ENCODE measurements at places on chromosomes 5 and 9. TPM values are rescaled to one million over a fixed set of nuclear protein-coding genes. Genes with fewer than 3 reads are reported as not detected.
A peak's percentile ranks its signal among the peaks of the same experiment; 100 is the strongest.

Gene CCDC183
- total RNA-seq, result 0.71 TPM

Gene CATSPER3
- 0.61 TPM for total RNA-seq

Gene PHF24
- total RNA-seq, result 0.39 TPM

Gene GDA
- 0.32 TPM for total RNA-seq

Gene GRIA1
- total RNA-seq, result 3.2 TPM

Gene PCSK5
- total RNA-seq, result 79.6 TPM

Gene C9orf153
- 0.55 TPM for total RNA-seq

Gene WDR31
- total RNA-seq, result 4.9 TPM

Gene TMC1
- 0.48 TPM for total RNA-seq

Gene TTC23L
- not detected for total RNA-seq

Gene GCNT4
- total RNA-seq, result 1.00 TPM

GRCh38 chr5:85843535-85843934 is 774.2 kb upstream of the COX7C start:
- no peak for DNase-seq

- DNase-seq, result no peak
These were observed 240.8 kb upstream of the ZNF462 start for GRCh38 chr9:106622164-106622487.

DNA sequence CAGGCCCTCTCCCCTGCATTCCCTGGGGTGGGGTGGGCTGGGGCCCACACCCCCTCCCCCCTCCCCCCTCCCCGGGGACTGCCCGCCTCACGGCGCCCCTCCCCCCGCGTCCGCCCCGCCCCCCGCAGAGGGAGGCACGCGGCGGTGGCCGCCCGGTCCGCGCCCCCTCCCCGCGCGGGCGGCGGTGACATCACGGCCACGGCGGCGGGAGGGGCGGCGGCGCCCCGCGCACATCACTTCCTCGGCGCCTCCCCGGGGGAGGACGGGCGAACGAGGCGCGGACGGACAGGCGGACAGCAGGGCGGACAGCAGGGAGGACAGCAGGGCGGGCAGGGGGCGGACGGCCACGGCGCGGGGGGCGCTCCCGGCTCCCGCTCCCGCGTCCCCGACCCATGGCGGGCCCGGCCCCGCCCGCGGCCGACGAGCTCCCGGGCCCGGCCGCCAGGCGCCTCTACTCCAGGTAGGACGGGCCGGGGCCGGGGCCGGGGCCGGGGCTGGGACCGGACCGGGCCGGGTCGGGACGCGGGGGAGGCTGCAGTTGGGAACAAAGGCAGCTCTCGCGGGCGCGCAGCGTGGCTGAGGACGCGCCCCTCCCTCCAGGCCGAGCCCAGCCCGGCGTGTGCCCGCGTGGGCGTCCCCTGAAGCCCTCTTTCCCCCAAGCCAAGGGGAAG is at the start of gene GPSM1:
TSS of gene GPSM1 (plus strand) at position 236 of the 671 bp plus-strand sequence. CDS start at position 393, 157 bp downstream.
- DNase-seq, result no peak

- no peak for DNase-seq
These were observed 11.1 kb upstream of the NRG2 start for GRCh38 chr5:140054086-140054689.

- DNase-seq, result peak; percentile 39
These were observed 78.7 kb downstream of the CRB2 start for GRCh38 chr9:123434619-123435240.

DNA sequence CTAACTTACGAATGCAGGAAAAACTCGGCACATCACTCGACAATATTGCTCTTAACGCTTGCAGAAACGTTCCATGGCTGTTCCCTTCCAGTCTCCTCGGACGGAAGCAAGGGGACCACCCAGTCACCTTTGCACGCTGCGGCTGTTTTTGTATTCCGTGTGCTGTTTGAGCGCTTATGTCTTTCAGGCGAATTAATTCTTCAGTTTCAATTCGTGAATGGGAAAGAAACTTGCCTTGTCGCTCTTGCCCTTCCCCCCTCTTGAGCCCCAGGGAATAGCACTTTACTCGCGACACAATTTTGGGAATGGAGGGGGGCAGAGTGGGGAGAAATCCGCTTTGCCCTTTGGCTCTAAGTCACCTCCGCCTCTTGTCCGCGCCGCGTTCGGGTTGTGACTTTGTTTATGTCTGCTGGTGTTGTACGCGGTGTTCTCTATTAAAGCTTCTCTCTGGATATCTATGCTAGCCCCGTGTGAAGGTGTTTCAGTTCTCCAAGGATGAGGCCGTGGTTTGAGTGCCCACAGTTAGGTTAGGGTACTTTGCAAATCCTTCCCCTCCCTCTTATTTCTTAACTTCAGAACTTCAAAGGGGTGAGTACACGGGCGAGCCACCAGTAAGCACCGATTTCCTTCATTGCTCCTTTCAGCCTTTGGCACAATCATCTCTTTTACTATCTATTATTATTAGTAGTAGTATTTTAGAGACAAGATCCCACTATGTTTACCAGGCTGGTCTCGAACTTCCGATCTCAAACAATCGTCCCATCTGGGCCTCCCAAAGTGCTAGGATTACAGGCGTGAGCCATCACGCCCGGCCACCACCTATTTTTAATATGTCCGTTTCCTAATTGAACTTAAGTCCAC is 2.7 kb downstream of the FOXB2 start:
- no peak for DNase-seq

- no peak for DNase-seq
These were observed 41.6 kb upstream of the MROH2B start for GRCh38 chr5:41112486-41113455.

DNA sequence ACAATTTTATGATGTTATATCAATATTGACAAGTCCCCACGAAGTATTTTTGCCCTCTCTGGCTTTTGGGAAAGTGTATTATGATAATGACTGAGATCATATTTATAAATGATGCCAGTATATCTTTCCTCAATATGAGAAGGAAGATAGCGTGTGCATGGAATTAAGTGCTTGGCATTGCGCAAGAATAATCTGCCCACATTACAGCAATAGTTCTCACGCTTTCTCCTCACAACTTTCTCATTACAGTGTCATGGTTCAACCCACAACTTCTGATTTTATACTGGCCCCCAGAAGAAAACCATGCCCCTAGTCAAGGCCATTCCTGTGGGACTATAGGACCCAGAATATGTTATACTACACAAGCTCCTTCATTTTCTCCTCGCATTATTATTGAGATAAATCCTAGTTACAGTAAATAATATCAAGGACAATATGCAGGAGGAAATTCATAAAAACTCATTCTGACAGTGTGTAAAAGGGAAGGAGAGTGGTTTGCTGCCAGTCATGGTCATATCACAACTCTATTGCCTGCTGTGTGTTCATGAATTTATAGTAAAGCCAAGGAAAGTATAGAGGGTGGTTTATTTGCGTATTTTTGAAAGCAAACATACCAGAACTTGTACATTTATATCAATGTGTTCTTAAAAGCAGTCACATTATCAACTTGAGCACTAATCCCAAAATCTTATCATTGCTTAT is 114.1 kb downstream of the PIK3R1 start:
- no peak for DNase-seq

GRCh38 chr5:6405591-6405990 is 27.2 kb upstream of the MED10 start:
- DNase-seq, result no peak

DNA sequence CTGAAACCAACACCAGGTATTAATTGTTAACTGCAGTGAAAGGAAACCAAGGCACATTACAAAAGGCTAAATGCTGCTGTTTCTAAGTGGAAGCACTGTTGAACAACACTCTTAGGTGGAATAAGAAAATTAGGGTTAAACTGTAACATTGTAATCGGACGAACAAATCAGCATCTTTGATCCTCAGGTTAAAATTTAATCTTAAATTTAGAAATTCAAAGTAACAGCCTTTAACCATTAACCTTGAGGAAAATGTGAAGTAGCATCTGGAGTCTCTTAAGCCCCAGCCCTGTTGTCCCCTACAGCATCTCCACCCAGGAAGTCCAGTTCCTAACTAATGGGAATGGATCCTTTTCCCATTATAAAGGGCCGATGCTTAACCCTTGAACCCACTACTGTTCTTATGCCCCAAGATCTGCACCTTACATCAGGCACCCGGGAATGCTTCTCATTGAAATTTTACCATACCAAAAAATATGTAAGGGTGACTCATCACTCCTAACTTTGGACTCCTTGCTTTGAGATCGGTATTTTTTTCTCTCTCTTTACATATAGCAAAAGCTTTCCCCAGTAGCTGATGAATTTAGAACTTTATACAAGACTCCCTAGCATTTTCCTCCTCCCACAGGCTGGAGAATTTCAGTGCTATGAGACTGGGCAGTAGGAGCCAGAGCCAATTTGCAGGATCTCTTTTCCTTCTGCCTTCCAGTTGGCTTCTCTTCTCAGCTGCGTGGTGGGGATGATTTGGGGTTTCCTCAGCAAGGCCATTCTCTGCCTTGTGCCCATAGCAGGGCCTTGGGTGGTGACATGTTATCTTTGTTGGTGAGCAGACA is 32.0 kb upstream of the ITGA2 start:
- no peak for DNase-seq

DNA sequence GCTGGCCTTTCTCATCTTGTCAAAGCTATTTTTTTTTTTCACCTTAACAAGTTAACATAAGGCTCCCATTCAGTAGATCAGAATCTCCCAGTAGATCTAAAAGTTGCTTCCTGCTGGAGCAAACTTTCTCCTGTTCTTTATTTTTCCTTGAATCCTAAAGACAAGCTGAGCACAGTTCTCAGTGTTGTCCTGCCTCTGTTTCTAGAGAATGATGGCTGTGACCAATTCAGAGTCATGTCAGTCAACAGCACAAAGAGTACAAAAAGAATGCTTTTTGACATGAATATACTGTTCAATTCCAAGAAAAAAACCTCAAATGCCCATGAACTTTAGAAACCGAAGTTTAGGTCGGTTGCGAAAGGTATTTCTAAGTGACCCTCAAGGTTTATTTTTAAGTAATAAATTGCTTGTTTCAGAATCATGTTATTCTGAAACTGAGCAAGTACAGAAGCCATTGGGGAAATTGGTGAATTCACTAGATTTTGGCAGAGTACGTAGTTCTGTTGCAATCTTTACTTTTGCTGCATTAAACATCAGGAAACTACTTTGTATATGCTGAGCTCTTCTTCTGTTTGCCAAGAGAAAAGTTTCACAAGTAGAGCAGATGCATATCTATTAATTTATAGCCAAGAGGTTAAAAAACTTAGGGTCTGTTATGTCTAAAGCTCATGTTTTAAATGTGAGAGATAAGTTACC is 161.7 kb upstream of the RPS23 start:
- DNase-seq, result no peak

DNA sequence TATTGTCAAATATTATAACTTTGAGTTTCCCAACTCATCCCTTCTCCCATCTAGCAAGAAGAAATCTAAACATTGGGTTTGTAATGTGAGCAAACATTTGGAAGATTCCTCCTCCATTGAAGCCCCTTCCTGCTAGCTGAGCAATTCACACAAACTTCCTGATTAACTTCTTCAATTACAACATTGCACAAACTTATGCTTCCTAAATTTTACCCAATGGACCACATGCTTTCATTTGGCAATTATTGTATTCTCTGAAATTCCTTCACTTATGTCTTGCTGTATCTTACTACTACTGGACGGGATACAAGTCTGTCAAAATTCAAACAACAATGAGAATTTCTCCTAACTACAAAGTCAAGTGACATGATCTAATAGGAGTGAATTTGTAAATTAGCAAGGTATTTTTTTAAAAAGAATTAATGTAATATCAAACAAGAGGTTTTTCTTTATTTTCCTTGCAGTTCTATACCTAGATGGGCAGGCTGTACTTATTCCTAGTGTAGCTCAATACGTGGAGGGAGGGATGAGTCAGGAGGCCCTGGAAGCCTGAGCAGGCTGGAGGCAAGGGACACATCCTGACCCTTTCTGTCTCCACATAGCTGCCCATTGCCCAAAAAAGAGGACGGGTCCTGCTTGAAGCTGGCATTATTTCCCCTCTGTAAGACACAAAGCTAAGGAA is 11.8 kb upstream of the IFNW1 start:
- DNase-seq, result no peak

- no peak for DNase-seq
These were observed 22.3 kb downstream of the FAM78A start for GRCh38 chr9:131253891-131254491.

GRCh38 chr5:150532151-150532550 is 24.2 kb downstream of the NDST1 start:
- DNase-seq, result no peak

- no peak for DNase-seq
These were observed 1.1 kb upstream of the GPSM1 start for GRCh38 chr9:136326061-136326760.

- DNase-seq, result no peak
These were observed 913.4 kb upstream of the ACO1 start for GRCh38 chr9:31471010-31471409.

DNA sequence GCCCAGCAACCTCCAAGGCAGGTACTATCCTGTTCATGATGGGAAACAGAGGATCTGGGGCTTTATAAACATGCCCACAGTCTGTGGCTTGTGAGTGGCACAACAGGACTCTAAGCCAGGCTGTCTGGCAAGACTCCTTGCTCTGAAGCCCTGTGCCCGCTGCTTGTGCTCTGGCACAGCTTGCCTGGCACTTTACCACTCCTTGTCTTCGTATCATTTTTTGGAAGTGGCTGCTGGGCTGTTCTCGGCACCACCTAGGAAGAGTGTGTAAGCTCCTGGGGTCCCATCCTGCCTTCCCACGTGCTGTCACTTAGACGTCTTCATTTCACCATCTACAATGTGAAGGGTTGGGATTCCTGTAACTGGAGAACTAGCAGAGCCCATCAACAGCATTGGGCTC is 59.3 kb upstream of the GLRX start:
- no peak for DNase-seq

DNA sequence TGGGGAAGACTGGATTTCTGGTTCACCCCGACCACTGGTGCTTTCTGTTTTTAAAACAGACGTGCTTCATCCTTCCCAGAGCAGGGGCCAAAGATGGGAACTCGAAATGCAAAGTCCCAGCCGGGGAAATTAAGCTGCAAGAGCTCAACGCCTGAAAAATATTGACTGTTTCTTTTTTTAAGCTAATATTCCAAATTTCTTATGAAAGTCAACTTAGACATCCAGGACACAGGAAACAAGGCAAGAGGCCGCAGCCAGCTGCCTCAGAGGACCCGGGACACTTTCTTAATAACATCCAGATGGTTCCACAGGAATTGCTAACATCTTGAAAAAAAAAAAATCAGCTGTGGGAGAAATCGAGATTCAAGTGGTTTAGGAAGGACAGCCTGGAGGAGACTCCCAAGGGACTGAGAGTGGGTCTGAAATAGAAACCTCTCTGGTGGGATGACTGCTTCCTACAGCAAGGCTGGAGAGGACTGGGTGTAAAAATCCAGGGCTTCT is 144.9 kb downstream of the FGF1 start:
- no peak for DNase-seq

DNA sequence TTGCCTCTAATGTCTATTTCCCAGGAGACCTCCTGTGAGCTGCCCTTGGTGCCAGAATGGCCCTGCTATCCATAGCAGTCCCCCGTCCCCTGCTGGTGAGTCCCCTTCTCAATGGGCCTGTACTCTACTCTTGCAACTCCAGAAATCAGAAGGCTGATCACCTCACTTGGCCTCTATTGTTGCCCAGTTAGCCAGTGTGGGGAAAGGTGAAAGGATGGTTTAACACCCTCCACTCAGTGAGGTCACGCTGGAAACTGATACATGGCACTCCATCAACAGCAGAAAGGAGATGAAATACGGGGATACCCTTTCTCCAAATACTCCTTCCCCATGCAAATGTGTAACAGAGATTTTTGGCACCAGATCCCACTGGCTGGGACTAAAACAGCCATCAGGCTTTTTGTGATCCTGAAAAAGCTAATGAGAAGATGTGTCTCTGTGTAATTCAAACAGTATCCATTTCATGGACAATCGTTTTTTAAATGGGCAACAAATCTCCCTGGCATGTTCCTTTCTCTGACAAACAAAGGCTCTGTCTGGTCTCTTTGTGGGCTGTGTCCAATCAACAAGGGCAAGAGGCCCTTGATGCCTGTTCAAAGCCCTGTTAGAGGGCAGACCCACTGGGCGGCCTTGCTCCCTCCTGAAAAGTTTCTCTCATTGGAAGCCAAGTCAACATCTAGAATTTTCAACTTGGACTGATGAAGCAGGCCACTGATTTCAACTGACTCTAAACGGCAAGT is 343.7 kb downstream of the SPOCK1 start:
- no peak for DNase-seq

Measured in mesenteric fat pad (tissue), 1 donor.